Fibroblast of skin of back (primary cell): ENCODE measurements at places on chromosomes 1 and 21.

GRCh38 chr1:198165927-198166647, 9.3 kb downstream of the NEK7 start:
- no peak for DNase-seq

DNA sequence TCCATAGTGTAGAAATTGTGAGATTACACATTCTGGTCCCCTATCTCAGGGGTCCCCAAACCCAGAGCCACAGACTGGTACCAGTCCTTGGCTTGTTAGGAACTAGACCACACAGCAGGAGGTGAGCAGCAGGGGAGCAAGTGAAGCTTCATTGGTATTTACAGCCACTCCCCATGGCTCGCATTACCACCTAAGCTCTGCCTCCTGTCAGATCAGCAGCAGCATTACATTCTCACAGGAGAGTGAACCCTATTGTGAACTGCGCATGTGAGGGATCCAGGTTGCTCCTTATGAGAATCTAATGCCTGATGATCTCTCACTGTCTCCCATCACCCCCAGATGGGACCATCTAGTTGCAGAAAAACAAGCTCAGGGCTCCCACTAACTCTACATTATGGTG, 229.7 kb upstream of the IRF2BP2 start:
- DNase-seq: peak; percentile 39

- no peak for DNase-seq
These were observed 36.5 kb upstream of the LRRC3 start for GRCh38 chr21:44418876-44419230.

DNA sequence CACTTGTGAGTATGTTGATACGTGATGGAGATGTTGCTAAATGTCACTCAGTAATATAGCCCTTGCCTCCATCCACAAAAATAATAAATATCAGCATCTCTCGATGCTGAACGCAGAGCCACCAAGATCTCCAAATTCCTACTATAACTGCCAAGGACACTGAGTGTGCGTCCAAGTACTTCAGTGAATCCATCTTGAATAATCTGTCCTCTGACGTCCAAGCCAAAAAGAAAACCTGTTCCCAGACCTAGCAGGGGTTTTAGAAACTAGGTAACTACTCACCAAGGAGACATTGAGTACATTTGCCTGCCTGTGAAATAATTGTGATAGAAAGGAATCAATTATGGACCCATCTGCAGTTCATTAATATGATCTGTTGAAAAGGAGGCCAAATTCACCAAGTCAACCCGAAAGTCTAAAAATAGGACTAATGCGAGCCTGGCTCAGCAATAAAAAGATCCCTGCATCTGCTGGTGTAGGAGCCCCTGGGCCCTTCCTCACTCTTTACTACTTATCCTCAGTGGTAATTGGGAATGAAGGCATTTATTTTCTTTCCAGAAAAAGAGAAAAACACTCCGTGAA, 226.9 kb upstream of the IRF2BP2 start:
- no peak for DNase-seq

DNA sequence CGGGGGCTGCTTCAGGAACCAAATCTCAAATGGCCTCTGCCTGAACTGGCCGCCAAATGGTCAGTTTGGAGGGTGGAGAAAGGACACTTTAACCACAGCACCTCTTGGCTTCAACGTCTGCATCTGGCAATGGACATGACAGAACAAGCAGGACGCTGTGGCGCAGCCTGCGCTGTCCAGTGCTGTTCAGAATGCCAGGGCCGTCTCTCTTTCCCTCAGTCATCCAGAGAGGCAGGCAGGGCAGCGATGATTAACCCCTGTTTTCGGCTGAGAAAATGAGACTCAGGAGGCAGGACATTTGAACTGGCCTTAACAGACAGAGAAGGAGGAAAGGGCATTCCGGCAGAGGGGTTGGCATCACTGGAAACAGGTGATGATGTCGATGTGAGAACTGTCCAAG, 48.6 kb downstream of the GLIS1 start:
- no peak for DNase-seq

GRCh38 chr21:34690793-34691175, 22.0 kb downstream of the CLIC6 start:
- no peak for DNase-seq

DNA sequence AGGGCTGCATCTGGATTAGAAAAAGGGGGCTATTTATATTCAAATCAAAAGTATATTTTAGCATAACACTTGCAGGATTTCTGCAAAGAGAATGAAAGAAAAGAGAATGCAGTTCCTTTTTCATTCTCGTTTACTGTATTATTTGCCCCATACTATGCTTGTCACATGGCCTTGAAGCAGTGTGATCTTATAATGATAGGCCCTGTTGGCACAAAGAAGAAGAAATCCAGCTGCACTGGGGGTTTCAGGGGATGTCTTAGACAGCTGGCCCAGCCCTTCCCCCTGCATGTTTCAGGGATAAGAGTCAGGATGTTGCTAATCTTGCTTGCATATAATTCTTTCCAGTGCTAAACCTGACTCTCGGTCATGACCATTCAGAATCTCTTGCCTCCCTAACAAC, 369.5 kb downstream of the SEC16B start:
- DNase-seq: no peak

GRCh38 chr1:228101614-228101993, 1.5 kb downstream of the C1orf35 start:
- DNase-seq: no peak

DNA sequence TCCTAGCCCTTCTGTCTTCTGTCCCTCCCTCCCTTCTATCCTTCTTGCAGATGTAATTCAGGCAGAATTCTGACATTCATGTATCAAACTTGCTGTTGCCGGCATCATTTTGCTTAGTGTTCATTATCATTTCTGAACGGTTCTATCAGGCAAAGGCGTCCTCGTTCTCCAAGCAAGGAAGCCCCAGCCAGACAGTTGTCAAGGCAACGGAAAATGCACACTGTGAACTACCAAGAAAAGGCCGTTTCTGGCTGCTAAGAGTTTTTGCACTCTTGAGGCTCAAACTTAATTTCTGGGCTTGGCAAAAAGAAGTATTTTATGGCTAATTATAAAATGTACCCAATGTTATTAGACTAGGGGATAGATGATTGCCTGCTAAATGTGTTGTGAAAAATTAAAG, 164.7 kb upstream of the KCNJ15 start:
- no peak for DNase-seq

DNA sequence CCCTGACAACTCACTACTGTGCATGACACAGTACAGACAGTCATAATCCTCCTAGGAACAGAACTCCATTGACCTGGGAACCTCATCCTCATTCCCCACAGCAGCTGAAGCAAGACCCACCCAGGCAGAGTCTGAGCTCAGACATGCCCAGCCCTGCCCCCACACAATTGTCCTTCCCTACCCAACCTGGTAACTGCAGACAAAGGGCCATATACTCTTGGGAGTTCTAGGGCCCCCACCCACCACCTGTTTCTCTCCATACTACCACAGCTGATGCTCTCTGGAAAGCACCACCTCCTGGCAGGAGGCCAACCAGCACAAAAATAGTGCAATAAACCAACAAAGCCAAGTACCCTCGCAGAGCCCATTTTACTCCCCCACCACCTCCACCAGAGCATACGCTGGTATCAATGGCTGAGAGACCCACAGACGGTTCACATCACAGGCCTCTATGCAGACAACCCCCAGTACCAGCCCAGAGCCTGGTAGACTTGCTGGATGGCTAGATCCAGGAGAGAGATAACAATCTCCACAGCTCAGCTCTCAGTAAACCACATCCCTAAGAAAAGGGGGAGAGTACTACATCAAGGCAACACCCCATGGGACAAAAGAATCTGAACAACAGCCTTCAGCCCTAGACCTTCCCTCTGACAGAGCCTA, 159.7 kb upstream of the CXADR start:
- no peak for DNase-seq

DNA sequence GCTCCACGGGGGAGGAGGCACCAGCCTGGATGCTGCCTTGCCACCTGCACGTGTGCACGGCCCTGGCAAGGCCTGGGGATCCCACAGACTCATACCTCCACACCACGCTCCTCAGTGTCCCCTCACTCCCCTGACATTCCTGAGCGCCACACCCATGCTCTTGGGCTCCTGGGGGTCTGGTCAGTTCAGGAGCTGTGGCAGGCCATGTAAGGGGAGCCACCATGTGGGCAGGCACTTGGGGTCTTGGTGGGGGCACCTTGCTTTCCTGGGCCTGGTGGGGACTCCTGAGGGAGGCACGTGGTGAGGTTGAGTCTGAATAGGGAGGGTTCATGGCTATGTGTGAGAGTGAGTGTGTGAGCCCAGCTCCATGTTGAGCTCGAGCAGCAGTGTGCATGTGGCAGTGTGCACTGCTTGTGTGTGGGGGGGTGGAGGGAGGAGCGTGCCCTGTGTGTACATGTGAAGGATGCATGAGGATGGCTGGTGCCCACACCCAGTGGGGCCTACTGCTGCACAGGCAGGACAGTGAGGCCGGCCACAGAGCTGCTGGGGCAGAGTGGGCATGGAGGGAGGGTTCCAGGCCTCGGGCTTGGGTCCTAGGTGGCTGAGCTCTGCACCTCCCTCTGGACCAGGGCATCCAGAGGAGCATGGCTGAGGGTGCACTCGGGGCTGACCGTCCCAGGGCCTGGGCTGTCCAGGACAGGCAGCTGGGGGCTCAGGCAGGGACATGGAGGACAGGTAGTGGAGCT, 1.6 kb downstream of the GJC2 start:
- no peak for DNase-seq

- peak; percentile 69 for DNase-seq
These were observed 116.0 kb downstream of the TTLL7 start for GRCh38 chr1:83882906-83883305.

- no peak for DNase-seq
These were observed 17.9 kb upstream of the CASZ1 start for GRCh38 chr1:10814312-10814711.

- peak; percentile 92 for DNase-seq
These were observed 4.7 kb downstream of the TNN start for GRCh38 chr1:175072099-175072951.

GRCh38 chr1:89557445-89557825, 32.8 kb downstream of the LRRC8B start:
- DNase-seq: no peak

- no peak for DNase-seq
These were observed 55.6 kb downstream of the TRAF5 start for GRCh38 chr1:211382182-211382713.

DNA sequence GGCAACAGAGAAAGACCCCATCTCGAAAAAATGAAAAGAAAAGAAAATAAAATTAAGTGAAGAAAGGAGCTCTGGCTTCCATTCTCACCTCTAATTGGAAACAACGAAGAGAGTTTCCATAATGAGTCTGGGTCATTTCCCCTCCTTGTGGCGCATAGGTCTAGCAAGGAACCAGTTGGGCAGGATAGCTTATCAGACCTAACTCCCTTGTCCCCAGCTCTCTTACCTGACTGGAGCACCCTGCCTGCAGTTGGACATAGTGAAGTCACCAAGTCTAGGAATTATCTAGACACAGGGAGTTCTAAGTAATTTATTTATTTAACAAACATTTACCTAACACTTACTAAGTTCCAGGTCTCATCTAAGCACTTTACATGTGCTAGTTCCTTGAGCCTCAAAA, 63.0 kb upstream of the RAB4A start:
- no peak for DNase-seq

GRCh38 chr21:14533499-14534428, 12.4 kb downstream of the SAMSN1 start:
- peak; percentile 22 for DNase-seq

- no peak for DNase-seq
These were observed 19.7 kb downstream of the KPNA6 start for GRCh38 chr1:32127409-32128198.

DNA sequence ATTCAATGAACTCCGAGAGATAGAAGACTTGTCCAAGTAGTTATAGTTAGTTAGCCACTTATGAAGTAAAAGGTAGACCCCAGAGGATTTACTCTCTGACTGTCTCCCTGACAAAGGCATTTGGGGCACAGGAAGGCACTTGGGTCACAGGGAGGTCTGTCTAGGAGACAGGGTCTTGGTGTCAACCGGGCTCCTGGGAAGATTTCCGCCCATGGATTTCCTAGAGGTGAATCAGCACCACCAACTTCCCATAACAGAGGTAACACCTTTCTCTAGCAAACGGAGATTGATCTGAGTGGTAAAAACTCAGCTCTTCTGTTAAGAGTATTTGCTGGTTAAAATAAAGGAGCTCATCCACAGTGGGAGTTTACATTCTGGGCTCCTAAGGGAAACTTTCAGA, 16.4 kb downstream of the CCN1 start:
- DNase-seq: no peak
